ENCODE measurements at places on chromosomes 2 and 18. TPM values are rescaled to one million over a fixed set of nuclear protein-coding genes. Genes with fewer than 3 reads are reported as not detected.

SERPINB13 gene
- not detected for polyA plus RNA-seq

ASIC4 gene
- 0.20 TPM for polyA plus RNA-seq

GRHL1 gene
- polyA plus RNA-seq, result 7.2 TPM

B3GNT7 gene
- polyA plus RNA-seq, result 3.1 TPM

- DNase-seq, result no peak
These were observed 43.7 kb upstream of the NAT8 start for GRCh38 chr2:73685764-73686438.

DNA sequence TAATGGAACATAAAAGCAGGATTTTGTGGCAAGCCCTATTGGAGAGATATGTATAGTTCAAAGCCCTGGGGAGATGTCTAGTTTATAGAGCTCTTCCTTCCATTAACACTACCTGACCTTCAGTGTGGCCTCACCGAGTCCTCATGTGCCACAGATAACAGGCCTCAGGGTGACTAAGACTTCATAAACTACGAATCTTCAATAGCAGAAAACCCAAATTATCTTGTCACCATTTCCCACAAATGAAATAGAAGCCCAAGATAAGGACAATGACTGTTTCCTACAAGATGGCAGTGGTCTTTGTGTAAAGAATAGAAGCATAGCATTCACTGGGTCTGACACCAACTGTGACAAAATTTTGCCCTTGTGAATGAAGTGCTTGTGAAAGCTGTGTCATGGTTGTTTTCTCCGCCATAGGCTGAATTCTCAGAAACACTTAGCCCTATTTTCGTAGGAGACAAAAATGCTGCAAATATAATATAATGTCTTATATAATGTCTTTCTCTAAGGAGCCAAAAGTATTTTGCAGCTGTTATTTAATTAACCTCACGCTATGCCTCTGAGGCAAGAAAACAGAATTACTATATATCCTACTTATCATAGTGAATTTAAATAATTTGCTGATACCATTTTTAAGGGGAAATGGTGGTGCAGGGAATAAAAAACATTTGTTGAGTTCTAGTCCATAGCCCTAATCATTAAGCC lies 136.7 kb upstream of the CWC22 start:
- DNase-seq, result no peak

GRCh38 chr2:23940718-23941620 lies 706 bp downstream of the UBXN2A start:
- DNase-seq, result peak; percentile 55

GRCh38 chr18:8938817-8939216 lies 163.7 kb upstream of the NDUFV2 start:
- DNase-seq, result no peak

DNA sequence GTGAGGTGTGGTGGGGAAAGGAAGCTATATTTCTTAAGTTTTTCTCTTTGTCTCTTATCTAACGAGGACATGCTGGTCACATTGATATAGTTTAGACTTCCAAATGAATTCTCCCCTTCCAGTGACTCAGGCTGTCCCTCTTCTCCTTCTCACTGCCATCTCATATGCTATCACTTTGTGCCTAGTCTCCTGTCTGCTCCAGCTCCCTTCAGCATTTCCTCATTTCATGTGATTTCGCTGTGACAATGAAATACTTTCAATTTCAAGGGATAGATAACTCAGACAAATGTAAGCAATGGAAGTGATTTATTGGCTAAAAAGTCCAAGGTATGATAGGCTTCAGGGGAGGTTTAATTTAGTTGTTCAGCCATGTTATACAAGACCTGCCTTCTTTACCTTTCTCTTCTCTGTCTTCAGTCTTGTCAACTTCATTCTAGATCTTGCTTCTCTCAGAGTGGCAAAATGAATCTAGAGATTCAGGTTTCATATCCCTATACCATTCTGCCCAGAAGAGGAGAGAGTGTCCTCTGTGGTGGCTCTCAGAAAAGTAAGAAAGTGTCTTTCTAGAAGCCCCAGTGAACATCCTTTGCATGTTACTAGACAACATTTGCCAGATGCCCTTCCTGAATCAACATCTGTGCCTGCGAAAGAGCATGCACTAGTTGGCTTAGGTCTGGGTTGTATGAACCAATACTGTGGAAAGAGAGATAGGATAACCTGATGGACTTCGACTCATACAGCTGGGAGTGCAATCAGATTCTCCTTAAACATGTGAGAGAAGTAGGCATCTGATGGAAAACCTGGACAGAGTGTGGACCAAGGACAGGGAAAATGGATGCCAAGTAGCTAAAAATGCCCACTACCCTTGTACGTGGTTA lies 29.9 kb upstream of the GPR155 start:
- DNase-seq, result no peak

DNA sequence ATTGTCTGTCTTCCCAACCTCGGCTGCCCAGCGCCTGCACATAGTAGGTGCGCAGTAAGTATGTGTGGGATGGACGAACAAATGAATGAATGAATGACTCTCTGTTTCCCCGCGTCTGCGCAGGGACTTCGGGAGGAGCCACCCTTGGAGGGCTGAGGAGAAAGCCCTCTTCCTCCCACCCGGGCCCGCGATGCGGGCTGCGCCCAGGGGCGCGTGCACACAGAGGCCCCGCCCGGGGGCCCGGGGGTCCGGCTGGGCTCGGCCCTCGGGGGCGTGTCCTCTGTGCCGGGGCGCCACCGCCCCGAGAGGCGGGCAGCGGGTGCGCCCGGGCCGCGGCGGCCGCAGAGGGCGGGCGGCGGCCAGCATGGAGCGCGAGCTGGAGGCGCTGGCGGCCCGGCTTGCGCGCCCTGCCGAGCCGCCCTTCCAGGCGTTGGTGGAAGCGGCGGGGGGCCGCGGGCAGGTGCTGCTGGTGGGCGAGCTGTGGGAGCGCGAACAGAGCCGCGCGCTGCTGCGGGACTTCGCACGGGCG lies at the start of gene C2orf72:
Gene C2orf72, plus strand, starts transcription at position 322 of the 529 bp plus-strand sequence. Its CDS starts 43 bp downstream, at position 365.
- no peak for DNase-seq

GRCh38 chr2:71603851-71604725 lies 150.7 kb downstream of the DYSF start:
- DNase-seq, result no peak

DNA sequence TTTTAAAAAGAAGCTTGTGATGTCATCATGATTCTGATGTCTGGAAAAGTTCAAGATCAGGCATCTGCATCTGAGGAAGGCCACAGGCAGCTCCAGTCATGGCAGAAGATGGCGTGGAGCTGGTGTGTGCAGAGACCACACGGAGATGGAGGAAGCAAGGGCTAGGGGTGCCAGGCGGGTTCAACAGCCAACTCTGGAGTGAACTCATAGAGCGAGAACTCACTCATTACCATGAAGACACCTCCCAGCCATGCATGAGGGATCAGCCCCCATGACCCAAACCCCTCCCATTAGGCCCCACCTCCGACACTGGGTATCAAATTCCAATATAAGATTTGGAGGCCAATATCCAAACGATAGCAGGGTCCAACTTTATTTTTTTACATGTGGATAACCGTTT lies 61.6 kb downstream of the KCNG2 start:
- DNase-seq, result no peak

All from left kidney (tissue), 8 donors.